ENCODE measurements at places on chromosomes 16 and 17.

DNA sequence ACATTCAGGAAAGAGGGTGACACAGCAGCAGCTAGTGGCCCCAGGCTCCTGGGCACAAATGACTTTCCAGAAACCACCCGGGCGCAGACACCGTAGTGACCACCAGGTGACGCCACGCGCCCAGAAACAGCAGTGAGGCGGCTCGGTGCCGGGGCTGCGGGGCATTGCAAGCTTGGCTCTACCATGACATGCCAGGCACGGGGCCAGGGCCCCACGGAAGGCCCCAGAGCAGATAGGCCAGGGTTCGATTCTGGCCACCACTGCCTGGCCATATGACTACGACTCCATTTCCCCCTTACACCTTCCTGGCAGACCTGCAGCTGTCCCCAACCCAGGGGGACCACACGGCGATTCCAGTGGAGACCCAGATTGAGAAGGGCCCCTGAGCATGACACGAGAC lies 6.7 kb downstream of the RHBDF1 start:
- DNase-seq, result no peak

DNA sequence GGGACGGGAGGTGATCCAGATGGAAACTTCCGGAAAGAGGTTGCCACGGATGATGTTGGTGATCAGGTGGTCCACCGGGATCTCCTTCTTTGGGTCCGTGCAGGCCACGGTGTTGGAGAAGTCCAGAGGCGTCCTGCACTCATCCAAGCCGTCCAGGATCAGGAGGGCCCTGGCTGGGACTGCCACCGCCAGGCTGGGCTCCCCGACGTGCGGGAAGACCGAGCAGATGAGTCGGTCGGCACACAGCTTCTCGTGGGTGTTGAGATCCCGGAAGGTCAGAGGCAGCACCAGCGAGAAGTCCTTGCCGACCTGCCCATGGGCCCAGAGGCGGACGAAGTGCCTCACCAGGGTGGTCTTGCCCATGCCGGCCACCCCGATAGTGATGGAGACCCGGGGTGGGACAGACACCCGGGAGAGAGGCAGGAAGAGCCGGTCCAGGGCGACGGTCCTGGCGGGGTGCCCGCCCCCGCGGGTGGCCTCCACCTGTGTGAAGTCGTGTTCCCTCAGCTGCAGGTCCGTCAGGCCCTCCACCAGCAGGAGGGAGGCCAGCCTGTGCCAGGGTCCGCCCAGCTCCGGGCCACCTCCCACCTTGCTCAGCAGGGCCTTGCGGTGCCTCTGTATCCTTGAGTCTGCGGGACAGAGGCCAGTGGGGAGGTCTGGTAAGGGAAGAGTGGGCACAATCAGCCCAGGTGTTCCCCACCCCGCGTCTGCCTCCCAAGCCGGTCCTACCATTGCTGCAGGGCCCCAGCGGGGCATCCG lies 12.9 kb downstream of the NLRC3 start:
- no peak for DNase-seq

DNA sequence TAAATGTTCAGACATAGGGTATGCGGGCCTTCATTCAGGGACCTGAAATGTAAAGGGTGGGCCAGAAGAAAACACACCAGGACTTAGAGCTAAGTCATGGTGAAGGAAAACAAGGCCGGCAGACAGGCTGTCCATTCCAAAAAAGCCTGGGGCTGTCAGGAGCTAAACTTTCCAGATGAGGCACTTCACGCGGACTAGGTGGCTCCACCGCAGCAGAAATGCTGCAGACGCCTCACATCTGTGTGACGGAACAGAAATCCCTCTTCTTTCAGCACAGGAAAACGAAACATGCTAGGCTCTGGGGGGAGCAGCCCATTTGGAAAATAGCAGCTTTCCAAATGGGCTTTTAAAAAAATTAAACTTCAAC lies 88.7 kb downstream of the HS3ST3A1 start:
- no peak for DNase-seq

DNA sequence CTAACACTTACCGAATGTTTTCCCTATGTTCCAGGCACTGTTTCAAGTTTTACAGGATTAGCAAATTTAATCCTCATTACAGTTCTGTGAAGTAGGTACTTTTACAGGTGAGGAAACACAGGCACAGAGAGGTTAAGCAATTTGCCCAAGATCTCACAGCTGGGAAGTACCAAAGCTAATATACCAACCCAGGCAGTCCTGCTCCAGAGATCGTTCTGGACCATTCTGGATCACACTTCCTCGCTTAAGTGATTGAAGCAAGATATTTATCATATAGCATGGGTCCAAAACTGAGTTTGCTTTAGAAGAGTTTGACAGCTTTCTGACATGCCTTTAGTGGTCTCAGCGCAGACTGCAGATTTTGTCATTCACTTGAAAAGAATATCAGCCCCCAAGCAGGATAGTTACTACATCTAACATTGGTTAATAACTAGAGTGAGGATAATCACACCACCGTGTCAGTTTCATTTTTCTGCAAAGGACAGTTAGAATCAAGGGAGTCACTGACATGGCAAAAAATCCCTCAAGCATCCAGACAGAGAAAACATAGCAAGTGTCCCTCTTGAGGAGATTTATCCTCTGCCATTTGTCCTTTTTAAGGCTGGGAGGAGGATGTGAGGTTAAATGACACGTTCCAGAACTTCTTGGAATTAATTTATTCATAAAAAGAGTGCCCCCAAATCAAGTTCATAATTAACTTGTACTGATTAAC lies 5.1 kb downstream of the HS3ST3B1 start:
- no peak for DNase-seq

DNA sequence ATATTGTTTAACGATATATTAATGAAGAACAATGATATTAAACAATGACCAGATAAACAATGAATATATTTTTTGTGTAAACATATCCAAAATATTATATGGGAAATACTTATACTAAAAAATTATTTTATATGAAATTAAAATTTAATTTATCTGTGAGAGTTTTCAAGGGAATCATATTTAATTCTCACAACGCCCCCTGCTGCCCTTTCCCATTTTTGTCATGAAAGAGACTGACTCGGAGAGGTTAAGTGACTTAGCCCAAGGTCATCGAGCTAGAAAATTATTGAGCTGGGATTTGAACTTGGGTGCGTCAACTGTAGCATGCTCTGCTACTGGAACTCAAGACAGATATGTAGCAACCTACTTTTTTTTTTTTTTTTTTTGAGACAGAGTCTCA lies 7.2 kb upstream of the MYCBPAP start:
- no peak for DNase-seq

DNA sequence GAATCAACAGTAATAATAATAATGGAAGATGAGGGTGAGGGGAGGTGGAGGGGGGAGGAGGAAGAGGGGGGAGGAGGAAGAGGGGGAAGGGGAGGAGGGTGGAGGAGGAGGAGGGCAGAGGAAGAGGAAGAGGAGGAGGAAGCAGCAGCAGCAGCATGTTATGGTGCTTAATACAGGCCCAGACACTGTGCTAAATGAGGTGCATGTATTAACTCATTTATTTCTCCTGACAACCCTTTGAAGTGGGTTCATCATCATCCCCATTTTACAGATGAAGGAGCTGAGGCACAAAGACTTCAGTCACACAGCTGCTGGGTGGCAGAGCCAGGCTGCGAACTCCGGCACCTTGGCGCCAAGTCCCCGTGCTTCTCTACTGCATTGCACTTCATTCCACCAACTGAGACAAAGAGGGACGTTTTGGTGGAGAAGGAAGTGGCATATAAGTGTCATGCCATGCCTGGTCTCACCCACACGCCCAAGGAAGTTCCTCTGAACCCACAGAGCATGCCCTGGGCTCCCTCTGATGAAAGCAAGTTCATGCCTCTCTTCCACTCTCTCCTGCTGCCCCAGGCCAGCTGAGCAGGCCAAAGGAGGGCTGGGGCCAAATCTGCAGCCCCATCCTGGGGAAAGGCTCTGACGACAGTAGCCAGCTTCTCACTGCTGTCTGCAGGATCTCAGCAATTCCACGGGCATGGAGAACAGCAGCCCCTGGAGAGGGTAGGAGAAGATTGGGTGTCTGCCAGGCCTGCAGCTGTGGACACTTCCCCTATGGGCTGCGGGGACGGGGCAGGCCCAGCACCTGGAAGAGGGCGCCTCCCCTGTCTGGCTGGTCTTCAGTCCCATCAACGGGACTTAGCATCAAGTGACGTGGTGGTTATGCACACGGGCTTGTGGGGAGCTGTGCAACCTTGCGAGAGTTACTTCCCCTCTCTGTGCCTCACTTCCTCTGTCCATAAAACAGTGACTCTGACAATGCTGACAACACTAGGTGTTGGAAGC lies 21.8 kb downstream of the XYLT1 start:
- no peak for DNase-seq

- peak; percentile 78 for DNase-seq
Measured at GRCh38 chr16:83802135-83802534, 5.6 kb upstream of the HSBP1 start.

DNA sequence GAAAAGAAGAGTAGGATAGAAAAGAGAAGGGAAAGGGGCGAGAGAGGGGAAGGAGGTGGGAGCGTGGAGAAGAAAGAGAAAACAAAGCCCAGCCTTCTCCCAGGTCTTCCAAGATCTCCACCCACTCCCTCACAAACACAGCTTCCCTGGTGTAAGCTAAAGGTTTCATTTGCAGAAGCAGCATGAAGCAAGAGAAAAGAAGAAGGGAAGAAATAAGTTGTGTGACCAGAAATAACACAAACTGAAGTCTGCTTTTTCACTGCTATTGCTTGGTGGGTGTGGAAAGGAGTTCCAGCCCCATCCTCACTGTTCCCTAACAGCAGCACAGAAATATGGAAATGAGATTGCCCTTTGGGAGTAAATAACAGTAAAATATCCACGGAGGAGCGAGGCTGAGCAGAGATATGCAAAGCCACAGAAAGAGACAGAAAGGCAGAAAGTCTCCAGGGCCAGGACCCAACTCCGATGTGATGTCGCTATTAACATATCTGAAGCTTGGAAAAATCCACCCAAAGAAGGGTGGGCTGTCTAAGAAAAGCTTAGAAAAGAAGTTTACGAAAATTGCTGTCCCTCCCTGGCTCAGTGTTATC lies 10.3 kb upstream of the GAS7 start:
- DNase-seq, result no peak

DNA sequence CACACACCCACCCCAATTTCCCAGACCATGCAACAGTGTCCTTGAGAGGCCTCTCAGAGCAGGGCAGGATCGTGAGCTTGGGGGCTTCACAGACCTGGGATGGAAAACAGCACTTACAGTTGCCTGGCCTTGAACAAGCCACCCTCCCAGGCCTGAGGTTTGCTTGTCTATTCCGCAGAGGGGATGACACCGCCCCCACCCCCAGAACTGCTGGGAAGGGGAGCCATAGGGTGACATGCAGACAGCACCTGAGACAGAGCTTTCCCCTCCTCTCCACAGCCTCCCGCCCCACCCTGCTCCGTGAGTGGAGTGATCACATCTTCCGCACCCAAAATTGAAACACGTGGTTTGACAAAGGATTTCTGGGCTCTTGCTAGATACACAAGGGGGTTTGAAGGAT lies 131.5 kb upstream of the TNRC6C start:
- DNase-seq, result no peak

DNA sequence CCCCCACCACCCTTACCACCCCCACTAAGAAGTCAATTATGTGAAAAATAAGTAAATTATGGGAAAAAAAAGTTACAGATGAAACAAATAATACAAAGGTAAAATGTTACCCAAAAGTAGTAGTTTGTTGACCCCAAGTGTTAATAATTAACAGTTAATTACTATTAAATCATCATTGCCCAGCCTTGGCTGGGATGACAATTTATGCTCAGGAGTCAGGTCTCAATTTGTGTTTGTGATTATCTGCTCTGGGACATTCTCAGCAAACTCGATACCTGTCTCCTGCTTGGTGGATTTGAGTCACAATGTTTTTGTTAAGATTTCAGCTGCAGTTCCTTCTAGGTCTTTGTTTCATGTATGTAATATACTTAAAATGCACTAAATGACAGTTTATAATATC lies 172.3 kb upstream of the IRX3 start:
- no peak for DNase-seq

DNA sequence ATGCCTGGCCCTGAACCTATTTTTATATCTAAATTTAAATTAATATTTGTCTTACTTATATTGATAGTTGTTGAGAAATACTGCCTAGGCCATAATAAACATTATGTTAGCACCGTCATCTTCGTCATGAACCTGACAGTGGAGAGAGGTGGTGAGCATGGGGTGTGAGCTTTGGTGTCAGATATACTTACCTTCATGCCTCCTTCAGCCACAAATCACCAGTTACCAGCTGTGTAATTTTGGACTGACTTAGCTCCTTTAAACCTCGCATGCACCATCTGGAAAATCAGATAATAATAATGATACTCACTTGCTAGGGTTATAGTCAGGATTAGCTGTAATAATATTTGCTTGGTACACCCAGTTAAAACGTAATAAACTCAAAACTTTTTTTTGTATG lies 35.0 kb downstream of the SNX29 start:
- DNase-seq, result no peak

DNA sequence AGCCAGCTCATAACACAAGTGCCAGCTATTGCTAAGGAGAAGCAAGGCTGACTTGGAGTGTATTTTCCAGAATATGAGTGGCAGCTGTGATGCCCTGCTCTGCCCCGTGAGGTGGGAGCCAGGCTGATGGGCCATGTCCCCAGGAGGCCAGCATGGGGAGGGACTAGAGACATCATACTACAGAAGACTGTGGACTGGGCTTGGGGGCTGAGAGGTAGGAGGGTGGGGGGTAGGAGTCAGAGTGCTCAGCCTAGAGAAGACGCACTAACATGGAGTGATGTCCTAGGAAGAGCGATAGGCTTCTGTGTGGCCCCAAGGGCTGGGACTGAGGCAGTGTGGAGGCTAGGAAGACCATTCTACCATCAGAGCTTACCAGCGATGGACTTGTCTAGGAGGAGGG lies 143.7 kb downstream of the WSCD1 start:
- DNase-seq, result no peak

DNA sequence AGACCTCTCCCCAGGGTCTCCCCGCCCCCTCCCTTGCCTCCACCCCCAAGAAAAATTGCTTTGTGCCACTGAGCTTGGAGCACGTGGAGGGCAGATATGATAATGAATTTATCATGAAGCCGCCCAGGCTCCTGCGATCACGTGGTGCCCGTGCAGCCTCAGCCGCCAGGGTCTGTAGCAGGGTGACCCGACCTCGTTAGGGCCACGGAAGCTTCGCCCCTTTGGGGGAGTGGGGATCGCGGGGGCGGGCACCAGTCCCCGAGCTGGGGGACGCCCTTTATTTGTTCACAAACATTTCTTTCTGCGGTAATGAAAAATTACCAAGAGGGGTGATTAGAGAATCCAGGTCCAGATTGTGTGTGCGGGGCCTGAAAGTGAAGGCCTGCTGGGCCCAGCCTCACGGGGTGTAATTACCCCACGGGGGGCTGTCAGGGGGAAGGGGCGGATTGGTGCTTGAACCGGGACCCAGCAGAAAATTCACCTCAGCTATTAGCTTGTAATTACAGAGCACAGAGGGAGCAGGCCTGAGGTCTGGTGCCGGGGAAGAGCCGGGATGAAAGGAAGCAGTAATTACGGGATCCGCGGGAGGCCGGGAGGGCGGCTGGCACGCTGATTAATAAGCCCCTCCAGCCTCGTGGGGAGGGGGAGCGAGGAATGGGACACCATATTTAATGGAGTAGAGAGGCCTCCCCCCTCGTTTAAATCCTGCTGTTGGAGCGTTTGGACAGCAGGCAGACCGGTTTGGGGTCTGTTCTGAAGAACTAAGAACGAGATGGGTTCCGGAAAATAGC lies 13.3 kb downstream of the GSE1 start:
- DNase-seq, result no peak

DNA sequence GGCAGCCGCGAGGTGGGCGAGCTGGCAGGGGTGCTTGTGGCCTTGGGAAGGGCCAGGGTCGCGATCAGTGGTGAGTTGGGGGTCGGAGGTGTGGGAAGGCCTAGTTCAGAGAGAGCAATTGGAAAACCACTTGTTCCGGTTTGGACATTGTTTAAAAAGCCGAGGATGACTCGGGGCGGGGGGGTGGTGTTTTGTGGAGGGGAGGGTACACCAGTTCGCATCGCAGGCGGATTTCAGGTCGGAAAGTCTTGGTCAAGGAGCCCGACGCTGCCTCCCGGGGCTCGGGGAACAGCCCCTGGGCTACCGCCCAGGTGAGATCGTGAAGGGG lies 66.4 kb downstream of the KPNA2 start:
- no peak for DNase-seq

All from AG09319 (cell line).